ENCODE measurements at places on chromosomes 4 and X.

GRCh38 chr4:168503652-168504362 is 7.0 kb downstream of the PALLD start:
- no peak for DNase-seq

GRCh38 chrX:8453611-8454010 is 11.0 kb upstream of the VCX3B start:
- no peak for DNase-seq

GRCh38 chrX:133726642-133727041 is 258.8 kb downstream of the GPC3 start:
- DNase-seq, result no peak

DNA sequence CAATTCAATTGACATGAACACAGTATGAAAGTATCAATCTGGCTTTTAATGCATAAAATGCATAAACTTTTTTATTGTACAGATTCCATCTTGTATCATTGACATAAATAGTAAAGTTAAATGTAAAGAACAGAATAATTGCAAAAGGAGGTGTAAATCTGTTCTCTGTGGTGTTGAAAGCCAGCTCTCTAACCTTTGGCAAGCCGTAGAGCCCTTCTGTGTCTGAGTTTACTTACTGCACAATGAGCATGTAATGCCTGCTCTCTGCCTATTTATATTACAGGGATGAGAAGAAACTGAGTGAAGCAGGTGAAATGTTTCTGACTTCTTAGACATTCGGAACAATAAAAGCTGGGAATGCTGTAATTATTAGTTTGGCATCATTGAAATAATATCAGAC is 389.3 kb upstream of the EPHA5 start:
- DNase-seq, result no peak

Measured in MM.1S (cell line).